ENCODE measurements at places on chromosomes 5 and 9.

GRCh38 chr5:78761840-78762239 lies 113.3 kb upstream of the LHFPL2 start:
- no peak for DNase-seq

DNA sequence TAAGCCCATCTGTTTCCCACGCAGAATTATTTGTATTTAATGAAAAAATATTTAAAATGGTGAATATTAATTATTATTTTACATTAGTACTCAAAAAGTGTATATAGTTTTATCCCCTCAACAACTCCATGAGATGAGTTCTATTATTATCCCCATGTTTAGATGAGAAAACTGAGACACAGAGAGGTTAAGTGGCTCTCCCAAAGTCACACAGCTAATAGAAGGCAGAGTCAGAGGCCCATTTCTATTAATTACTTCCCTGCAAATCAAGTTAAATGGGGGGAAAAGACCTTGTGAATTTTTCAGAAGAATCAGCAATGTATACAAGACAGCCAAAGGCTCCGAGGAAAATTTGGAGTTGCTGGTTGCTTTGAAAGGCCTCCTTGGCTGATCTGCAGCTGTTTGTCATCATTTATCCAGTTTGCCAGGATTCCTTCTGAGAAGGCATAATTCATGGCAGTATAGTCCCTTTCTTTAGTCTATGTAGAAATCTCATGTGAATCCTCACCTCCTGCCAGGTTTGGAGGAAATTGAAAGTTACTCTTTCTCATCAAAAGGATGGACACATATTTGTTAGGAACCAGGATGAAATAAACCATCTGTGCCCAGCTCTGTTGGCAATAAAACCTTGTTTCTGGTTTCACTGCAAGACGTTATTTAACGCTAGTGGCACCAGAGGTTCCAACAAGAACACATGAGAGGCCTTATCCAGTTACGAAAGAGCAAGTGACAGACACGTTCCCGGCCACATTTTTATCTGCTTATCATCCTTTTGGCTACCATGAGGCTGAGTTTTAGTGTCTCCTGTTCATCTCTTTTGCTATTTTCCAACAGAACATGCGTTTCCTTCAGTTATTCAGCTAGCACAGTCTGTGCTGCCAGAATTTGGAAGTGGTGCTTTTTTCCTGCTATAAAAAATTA lies 621 bp downstream of the FYB1 start:
- DNase-seq: peak; percentile 21

DNA sequence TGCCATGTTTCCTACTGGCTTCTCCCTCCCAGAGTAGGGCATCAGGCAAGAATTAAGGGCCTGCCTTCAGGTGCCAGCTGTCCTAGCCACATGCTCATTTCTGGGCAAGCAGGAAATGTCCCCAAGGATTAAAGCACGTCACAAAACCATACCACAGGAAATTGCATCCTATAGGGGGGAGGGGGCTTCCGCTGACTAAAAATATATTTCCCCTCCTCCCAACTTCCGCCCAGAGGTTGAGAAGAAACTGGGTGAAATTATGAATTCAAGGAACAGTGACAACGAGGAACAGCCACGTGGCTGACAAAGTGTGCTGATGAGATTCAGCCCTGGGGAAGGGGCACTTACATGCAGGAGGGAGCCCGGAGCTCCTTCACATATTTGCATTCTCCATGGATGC lies 4.1 kb downstream of the HBEGF start:
- no peak for DNase-seq

DNA sequence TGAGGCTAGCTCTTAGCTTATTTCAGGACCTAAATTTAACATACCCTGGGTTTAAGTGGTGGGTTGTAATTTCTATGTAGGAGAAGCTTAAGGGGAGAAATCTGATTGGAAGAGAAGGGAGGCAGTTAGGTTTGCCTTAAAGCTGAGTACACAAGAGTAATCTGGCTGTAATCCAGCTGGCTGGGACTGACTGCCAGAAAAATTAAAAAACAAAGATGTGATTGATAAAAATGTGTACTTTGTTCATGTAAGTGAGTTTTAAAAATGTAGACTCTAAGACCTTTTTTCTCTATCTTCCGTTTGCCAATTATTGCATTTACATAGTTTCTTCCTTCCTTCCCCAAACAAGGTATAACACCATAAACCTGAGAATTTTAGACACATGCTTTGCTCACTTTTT lies 17.5 kb upstream of the MSMP start:
- DNase-seq: peak; percentile 65

DNA sequence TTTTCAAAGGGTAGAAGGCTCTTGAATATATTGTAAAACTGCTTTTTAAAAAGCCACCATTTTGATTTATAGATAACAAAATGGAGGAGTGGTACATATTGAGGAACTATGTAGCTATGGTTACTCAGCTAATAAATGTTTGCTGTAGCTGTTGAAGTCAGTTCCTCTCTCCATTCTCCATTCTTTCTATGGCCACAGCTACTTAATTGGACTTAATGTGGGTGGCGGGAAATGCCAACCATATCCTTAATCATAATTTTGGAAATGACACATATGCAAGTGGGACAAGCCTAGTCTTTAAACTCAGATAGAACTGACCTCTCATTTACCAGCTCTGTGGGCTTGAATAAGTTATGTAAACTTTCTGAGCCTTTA lies 10.6 kb downstream of the CDKN2A start:
- DNase-seq: no peak

DNA sequence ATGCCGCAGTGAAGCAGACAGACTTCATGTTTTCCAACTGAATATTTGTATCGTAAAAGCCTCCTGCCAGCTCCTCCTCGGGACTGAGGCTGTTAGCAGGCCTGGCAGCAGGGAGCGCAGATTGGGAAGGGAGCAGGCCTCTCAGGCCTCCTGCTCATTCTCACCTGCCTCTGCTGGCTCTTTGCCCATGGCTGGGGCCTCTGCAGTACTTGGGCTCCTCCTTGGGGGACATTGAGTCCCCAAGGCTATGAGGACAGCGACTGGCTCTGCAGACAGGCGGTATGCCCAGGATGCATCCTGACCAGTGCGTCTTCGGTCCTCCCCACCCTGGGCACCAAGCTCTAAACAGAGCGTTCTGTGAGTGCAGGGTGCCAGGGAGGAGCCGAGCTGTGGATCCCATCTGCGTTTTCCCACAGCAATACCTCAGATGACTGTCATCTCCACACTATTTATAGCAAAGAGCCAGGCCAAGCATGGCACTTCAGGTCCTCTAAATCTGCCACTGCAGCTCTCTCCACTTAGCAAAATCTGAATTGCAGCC lies 38.7 kb downstream of the TSTD2 start:
- no peak for DNase-seq

- DNase-seq: no peak
Observed at GRCh38 chr9:88998503-88998902, 7.2 kb downstream of the S1PR3 start.

DNA sequence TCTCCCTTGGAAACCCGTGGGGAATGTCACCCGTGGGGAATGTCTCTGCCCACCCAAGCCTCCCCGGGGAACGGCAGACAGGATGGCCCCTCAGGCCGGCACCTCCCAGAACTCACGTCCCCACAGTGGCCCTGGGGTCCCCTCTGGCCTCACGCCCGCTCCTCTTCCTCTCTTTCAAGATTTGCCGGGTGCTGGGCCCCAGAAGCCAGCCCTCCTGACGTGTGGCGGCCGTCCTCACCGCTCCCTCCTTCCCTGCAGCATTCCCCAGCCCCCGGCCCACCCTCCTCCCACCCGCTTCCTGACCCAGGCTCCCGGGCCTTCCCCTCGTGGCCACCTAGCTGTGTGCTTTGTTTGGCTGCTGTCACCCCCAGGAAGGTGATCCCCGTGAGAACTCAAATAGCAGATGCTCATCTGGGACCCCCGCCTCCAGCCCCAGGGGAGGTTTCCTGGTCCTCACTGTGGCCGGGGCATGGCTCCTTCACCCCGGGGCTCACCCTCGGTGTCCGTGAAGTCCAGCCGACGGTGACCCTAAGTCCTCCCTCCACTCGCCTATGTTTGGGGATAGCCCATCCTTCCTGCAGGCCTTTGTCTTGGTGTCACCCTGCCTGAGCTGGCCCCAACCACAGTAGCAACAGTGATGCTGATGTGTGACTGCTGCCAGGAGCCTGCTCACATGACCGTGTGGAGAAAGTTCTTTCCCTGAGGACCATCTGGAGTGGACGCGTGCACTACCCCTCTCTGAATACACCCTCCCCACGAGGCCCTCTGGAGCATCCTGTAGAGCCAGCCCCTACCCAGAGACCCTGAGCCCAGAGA lies 163.3 kb upstream of the IER5L start:
- DNase-seq: no peak

DNA sequence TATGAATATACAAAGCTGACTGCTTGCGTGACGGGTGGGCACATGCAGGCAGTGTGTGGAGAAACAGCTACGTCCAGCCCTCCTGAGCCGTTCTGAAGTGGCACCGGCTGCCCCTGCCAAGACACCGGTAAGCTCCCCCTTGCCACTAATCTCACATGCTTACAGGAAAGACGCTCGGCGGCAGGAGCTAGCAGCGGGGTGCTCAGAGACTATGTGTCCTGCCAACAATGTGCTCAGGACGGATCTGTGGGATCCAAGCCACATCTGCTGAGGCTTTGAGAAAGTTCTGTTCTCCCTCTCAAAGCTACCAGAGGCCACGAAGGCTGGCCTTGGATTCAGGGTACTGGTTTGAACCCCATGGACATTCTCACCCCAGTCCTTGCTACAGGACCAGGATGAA lies 157.2 kb upstream of the PHYKPL start:
- no peak for DNase-seq

GRCh38 chr9:122402403-122402871 lies 31.6 kb downstream of the PTGS1 start:
- peak; percentile 96 for DNase-seq

GRCh38 chr5:81820863-81821262 lies 70.0 kb upstream of the SSBP2 start:
- DNase-seq: no peak

GRCh38 chr5:40603378-40603777 lies 76.3 kb upstream of the PTGER4 start:
- DNase-seq: no peak

- DNase-seq: no peak
Observed at GRCh38 chr9:136761545-136761981, 2.8 kb downstream of the LCN15 start.

GRCh38 chr5:372996-373709 lies 51.6 kb downstream of the AHRR start:
- no peak for DNase-seq

- no peak for DNase-seq
Observed at GRCh38 chr5:14357851-14358250, 214.7 kb downstream of the TRIO start.

DNA sequence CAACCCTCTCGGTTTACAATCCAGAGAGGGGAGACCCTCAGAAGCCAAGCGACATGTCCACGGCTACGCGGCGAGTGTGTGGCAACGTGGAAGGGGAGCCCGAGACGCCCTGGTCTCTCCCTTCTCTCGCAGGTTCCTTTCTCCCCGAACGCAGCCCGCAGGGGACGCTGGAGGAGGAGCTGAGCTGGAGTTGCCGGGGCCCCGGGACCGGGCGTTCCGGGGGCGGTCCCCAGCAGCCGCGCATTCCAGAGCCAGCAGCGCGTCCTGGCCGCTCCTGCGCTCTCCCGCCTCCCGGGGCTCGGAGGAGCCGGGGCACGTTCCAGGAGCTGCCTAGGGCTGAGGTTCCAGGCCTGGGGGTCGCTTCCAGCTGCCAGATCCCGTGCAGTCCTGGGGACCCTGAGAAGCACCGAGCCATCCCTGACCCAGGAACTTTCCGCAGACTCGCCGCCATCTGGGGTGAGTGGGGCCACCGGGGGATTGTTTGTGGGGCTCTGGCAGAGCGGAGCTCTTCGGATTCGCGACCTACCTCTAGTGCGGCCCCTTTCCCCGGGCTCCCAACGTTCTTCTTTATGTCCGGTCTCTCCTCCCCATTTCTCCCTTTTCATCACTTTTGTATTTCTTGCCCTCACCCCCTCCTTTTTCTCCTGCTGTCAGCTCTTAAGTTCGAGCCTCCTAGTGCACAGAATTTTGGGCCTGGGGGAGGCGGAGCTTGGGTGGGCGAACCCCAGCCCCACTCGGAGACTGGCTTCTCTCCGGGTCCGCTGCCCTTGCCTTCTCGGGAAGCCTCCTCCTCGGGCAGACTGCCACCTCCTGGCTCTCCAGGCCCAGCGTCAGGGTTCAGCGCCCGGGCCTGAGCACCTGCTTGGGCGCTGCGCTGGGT lies at the start of gene SMIM3:
Gene SMIM3, plus strand, starts transcription at position 241 of the 880 bp plus-strand sequence. CDS start 16,684 bp downstream, outside the sequence.
- DNase-seq: peak; percentile 75

GRCh38 chr9:135608999-135609317 lies 30.4 kb downstream of the GLT6D1 start:
- DNase-seq: no peak

GRCh38 chr5:62124266-62124665 lies 181.7 kb upstream of the KIF2A start:
- DNase-seq: no peak

DNA sequence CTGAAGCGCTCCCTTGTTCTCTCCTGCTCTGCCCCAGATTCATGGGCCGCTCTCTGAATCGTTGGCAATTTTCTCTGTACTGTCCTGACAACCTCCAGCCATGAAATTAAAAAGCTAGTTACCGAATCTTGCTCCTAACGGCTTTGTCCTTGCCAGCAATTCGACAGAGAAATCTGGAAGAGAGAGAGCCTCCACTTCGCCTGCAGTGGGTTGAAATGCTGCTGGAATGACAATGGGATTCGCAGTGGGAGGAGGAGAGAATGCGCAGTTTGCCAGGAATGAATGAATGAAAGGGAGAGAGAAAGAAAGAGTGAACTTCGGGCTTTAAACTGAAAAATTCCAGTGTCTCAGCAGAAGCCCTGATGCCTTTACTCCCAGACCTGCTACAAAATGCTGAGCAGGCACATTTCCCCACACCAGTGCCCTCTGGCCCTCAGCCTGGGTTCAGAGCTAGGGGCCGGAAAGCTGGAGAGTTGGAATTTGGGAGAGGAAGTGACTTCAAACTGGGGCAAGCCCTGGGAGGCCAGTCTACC lies 11.5 kb upstream of the BOD1 start:
- no peak for DNase-seq

- no peak for DNase-seq
Observed at GRCh38 chr9:113026200-113026599, 14.2 kb upstream of the ZNF883 start.

GRCh38 chr9:122286764-122287163 lies 22.1 kb downstream of the MRRF start:
- no peak for DNase-seq

- no peak for DNase-seq
Observed at GRCh38 chr5:42168091-42168670, 243.1 kb downstream of the FBXO4 start.

DNA sequence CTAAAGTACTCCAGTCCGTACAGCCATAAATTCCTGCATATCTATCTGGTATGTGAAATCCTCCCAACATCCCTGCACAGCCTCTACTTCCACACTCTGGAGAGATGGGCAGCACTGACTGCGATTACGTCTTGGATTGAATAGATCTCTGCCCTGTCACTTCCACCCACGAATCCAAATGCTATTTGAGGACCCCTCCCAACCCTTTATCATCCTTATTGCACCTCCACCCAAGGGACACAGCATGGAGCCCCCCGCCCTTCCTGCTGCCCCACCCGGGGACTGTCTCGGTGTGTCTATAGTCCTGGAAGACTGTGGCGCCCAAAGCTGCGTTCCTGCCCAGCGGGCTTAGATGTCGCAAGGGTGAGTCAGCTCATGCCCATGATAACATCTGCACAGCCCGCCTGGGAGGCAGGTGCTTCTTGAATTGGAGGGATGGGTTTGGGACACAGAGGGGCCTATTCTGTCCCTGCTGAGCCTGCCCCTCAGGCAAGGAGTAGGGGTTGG lies 105.7 kb upstream of the HAND1 start:
- no peak for DNase-seq
